ENCODE measurements at places on chromosomes 4 and X.
A peak's percentile ranks its signal among the peaks of the same experiment; 100 is the strongest.

DNA sequence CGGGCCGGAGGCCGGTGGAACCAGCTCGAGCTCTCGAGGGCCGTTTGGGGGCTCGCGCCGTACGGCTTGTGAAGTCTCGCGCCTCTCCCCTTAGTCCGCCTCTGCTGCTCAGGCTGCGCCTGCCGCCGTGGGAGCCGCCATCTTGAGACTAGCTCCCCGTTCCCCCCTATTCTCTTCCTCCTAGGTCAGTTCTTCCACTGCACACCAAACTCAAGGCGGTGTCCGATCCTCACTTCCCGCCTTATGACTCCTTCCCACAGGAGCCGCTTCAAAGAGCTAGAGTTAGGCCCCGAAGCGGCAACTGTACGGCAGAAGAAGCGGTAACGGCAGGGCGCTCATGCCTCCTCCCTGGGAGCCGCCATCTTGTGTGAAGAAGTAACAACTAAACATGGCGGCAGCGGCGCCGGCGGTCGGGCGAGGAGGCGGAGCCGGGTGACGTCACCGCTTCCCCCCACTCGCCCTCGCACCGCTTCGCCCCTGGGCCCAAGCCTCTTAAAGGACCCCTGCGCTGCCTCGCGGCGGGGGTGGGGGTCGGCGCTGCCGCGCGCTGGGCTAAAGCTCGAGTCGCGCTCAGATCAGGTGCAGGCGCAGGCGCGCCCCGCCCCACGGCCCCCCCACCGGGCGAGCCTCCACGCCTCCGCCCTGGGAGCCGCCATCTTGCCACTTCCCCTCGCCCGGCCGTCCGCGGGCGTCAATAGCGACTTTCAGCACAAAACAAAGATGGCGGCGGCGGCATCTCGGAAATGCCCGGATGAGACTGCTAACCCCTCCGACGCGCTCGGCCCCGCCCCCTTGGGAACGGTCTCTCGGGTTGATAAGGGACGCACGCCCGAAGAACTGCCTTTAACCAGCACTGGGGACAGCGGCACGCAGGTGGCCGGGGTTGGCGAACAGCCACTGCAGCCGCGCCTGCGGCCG, at the start of gene HCFC1:
TSS of gene HCFC1 (minus strand) at position 369 of the 918 bp plus-strand sequence. CDS start 978 bp downstream, outside the sequence.
- peak; percentile 99 for DNase-seq

DNA sequence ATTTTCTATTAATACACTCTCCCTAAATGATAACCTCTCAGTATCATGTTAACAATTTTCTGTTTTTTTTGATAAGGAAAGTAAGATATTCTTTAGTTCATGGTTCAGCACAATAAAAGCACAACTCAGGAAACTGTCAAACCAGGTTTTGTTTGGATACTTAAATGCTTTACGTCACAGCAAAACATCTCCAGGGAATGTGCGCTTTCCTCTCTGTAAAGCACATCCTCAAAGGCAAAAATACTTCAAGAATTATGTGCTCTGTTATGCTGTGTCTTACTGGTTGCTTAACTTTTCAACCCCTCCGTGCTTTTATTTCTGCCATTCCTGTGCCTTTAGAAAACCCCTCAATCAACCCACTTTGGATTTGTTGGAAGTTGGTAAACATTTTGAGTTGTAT, 27.8 kb downstream of the SNX25 start:
- no peak for DNase-seq

DNA sequence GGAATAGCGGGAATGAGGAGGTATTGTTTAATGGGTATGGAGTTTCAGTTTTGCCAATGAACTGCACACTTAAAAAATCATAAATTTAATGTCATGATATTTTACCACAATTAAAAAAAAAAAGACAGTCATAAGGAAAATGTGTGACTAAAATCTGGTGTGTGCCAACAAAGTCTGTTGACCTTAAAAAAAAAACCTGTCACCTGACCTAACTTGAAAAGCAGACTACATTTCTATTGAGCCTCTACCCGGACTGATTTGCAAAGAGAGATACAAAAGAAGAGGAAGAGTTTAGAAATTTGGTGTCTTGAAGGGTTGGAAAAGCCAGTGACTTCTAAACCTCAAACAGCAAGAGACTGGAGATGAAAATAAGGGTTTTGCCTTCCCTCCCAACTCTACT, 48.4 kb downstream of the TMEM150C start:
- DNase-seq, result no peak

- DNase-seq, result no peak
Measured at GRCh38 chrX:117985241-117985640, 131.4 kb downstream of the KLHL13 start.

GRCh38 chrX:131910586-131910985, 112.5 kb upstream of the STK26 start:
- DNase-seq, result no peak

GRCh38 chr4:119026662-119027444, 108.8 kb upstream of the MYOZ2 start:
- no peak for DNase-seq

DNA sequence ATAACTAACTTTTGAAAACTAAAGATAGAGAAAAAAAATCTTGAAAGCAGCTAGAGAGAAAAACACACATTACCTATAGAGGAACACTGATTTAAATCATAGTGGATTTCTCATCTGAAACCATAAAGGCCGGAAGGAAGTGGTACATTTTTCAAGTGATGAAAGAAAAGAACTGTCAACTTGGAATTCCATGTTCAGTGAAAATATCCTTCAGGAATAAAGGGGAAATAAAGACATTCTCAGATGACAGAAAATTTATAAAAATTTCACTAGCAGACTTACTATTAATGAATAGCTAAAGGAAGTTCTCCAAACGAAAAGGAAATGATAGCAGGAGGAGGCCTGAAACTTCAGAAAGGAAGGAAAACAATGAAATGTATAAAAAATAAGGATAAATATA, 7.6 kb upstream of the JADE3 start:
- DNase-seq, result no peak

- peak; percentile 97 for DNase-seq
Measured at GRCh38 chr4:76585897-76586360, 150.9 kb downstream of the SHROOM3 start.

DNA sequence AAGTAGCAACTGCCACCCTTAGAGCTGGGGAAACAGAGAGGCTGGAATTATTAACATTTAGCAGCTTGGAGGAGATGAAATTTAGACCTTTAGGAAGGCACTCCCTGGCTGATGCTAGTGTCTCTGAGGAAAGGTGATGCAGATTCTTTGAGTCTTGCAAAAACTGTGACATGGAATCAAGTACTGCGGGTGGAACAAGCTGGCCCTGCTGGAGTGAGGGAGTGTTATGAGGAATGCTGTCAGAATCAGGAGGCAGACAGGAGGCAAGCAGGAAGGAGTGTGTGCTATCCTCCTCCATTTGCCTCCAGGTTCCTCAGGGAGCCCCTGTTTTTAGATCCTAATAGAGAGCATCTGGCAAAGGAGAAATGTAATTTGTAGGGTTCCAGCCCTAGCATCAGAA, 391.7 kb upstream of the PITX2 start:
- DNase-seq, result no peak

DNA sequence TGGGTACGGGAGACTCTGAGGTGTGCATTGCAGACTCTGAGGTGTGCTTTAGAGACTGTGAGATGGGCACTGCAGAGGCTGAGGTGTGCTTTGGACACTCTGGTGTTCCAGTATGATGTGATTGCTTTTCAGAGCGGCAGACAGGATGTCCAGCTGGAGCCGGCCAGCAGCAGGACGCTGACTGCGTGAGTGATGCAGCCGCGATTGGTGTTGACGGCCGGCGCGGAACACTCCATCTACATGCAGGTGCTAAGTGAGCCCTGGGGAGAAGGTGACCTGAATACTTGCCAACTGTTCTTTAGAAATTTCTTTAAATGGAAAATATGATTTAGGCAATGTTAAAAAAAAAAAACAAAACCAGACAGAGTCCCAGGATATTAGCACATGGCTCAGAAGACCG, 103.1 kb upstream of the PPP2R3B start:
- no peak for DNase-seq

- DNase-seq, result no peak
Measured at GRCh38 chrX:72402614-72403013, 96.9 kb upstream of the CITED1 start.

DNA sequence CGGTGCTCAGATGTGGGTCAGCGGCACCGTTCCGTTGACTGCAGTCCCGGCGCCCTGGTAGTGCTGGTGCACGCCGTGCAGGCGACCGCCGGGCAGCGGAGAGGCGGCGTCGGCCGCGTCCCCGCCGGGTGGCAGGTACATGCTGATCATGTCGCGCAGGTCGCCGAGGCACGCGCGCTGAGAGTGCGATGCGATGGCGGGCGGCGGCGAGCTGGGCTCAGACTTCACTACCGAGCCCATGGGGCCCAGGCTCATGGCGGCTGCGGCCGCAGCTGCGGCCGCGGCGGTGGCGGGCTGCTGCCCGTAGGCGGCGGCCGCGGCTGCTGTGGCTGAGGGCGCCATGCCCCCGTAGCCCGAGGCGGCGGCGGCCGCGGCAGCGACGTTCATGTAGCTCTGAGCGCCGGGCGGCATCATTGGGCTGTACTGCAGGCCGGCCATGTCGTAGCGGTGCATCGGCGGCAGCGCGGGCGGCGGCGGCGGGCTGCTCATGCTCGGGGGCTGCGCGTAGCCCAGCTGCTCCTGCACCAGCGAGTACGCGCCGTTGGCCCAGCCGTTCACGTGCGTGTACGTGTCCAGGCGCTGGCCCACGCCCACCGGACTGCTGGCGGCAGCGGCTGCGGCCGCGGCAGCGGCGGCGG, 1.0 kb downstream of the SOX3 start:
- peak; percentile 78 for DNase-seq

- no peak for DNase-seq
Measured at GRCh38 chrX:14359316-14359715, 170.0 kb upstream of the GLRA2 start.

DNA sequence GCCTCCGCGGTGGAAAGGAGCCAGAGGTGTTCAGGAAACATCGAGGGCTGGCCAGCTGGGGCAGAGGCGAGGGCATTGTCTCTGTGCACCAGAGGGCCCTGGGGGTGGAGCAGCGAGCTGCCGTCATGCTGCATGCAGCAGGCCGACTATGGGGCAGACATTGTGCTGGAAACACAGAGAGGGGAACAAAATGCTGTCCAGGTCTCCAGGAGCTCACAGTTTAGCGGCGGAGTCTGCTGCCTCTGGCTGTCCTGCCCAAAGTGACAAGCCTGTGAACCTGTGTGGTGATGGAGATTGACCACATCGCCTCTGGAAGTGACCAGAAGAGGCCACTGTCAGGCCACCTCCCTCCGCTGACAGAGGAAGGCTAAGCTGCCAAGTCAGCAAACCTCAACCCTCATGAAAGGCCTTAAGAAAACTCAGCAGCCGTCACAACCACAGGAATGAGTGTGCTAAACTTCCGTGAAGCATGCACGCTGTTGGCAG, 20.1 kb upstream of the SASH3 start:
- DNase-seq, result peak; percentile 69

DNA sequence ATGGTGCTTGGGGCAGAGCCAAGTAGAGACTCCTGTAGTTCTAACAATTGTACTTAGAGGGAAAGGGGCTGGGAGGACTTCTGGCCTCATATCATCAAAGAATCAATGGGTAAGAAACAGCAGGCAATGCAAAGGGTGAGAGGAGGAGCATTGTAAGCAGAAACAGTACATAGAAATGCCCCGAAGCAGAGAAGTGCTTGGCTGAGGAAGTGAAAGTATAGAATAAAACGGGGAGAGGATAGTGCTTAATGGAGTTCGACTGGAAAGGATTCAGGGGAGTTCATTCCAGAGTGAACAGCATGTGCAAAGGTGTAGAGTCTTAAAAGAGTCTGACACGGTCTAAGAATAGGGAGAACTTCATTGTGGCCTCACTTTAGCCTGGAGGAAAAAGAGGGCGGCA, 103.0 kb downstream of the SYNPO2 start:
- DNase-seq, result peak; percentile 12

GRCh38 chr4:139154538-139154937, 22.5 kb downstream of the ELF2 start:
- no peak for DNase-seq

DNA sequence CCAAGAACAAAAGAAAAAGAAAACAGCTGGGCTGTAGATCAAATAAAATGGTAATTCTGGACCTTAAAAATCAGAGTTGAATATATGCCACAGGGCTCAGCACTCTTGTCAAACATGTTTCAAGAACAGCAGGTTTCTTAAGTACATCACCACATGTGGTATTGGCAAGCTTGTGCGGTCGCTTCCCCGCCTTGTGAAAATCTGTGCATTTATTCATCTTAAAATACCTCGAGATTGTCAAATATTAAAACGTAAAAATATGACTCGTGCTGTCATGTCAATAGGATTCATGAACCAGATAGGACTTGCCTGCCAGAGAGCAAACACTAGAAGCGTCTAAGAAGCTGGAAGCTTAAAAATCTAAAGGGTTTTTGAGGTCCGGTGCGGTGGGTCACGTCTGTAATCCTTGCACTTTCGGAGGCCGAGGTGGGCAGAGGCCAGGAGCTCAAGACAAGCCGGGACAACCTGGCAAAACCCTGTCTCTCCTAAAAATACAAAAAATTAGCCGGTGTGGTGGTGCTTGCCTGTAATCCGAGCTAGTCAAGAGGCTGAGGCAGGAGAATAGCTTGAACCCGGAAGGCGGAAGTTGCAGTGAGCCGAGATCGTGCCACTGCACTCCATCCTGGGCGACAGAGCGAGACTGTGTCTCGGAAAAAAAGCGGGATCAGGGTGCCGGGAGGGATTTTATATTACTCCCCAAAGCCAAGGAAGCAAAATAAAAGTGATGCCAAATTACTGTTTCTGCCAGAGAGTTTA, 40.2 kb upstream of the TMEM154 start:
- DNase-seq, result no peak

DNA sequence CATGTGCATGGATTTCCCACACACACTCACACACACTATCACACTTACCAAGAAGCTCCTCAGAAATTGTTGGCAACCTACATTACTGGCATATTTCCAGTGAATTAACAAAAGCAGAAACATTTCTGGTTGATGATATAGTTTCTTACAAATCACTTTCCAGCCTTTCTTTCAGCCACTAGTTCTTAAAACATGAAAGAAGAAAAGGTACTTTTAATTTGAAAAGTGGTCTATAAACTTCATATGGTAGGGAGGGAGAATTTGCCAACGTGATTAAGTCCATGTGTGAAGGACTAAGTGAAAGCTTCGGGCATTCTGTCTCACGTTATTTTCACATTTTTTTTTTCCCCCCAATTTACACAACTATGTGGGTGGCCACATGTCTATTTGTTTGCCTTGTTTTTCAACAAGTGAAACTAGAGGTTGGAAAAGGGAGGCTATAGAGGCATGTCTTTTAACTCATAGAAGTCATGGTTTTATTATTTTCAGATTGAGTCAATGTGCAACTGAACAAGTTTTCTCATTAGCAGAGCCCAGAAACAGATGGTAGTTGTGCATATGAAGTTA, 832.1 kb upstream of the INTU start:
- no peak for DNase-seq

DNA sequence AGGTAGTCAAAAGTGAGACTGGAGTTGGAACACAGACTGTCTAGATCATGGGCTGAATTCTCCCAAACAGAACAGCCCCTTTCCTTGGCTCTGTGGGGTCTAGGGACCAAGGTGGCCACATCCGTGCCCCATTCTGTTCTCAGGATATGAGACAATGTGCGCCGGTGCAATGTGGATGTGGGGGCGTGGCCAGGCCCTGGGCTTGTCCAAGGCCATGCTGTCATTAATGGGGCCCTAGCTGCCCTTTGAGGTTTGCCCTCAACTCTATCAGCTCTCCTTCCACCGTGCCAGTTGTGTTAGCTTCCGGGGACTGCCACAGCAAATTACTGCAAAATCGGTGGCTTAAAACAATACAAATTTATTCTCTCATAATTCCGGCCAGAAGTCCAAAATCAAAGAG, 312.6 kb downstream of the EVC2 start:
- DNase-seq, result no peak

- DNase-seq, result no peak
Measured at GRCh38 chr4:309807-310206, 4.5 kb upstream of the ZNF732 start.

- no peak for DNase-seq
Measured at GRCh38 chr4:183907871-183908683, 3.0 kb downstream of the STOX2 start.
